ENCODE measurements at places on chromosomes 11 and 22.
A peak's percentile ranks its signal among the peaks of the same experiment; 100 is the strongest.

- no peak for DNase-seq
Observed at GRCh38 chr11:96122601-96123074, 198.7 kb upstream of the MTMR2 start.

- peak; percentile 56 for DNase-seq
Observed at GRCh38 chr11:30960387-30960992, 374.3 kb upstream of the MPPED2 start.

DNA sequence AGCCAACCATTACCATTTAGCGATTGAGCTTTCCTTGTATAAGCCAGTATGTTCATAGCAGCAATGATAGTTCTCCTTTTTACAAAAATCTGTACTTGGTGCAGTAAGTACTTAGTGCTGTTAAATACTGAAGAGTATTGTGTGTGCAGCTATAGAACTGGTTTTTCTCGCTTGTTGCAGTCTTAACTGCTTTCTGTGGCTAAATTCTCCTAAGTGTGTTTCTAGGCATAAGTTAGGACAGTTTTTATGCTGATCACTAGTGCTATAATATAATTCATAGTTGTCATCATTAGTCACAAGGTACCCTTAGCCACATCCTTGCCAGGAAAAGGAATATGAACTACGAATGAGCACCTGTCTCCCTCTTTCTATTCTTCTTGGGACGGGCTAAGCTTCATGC is 107.7 kb downstream of the GRAMD1B start:
- DNase-seq: no peak

DNA sequence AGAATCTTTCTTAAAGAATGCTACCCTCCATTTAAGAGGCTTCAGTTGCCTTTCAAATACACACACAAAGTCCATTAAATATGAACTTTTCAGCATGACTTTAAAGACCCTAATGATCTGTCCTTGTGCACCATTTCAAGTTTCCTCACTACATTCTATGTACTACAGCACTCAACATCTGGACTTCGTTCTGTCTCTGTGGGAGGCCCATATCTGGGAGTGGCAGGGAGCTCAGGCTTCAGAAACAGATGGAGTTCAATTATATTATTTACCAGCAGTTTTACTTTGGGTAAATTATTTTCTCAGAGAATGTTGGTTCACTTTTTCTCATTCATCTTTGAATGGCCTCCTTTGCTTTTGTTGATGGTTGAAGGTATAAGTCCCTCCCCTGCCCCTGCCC is 67.4 kb downstream of the ANO3 start:
- DNase-seq: peak; percentile 10

DNA sequence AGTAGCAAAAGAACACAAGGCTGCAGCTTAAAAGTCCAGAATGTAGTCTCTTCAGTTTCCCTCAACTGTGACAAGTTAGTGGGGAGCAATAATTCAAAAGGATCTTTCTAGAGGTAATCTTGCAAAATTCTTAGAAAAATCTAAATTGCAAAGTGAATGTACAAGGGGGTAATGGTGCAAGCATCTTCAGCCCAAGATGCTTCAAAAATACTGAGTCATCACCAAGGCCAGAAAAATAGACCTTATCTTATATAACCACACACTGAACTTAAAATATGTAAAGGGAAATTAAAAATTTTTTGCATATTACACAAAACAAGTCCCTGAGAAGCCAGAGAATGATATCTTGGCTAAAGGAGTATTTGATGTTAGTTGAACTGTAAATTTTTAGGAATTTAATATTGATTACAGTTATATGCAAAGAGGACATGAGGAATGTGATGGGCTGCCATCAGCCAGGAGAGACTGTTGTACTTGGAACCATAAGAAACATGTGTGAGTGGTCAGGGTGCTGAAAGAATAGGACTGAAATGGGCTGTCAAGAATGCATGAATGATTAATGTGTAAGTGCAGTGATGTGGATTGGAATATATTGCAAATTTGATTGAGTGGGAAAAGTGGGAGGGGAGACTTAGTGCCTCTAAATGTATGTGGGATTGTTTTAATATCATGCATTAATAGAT is 85.7 kb upstream of the LIN7C start:
- DNase-seq: no peak

DNA sequence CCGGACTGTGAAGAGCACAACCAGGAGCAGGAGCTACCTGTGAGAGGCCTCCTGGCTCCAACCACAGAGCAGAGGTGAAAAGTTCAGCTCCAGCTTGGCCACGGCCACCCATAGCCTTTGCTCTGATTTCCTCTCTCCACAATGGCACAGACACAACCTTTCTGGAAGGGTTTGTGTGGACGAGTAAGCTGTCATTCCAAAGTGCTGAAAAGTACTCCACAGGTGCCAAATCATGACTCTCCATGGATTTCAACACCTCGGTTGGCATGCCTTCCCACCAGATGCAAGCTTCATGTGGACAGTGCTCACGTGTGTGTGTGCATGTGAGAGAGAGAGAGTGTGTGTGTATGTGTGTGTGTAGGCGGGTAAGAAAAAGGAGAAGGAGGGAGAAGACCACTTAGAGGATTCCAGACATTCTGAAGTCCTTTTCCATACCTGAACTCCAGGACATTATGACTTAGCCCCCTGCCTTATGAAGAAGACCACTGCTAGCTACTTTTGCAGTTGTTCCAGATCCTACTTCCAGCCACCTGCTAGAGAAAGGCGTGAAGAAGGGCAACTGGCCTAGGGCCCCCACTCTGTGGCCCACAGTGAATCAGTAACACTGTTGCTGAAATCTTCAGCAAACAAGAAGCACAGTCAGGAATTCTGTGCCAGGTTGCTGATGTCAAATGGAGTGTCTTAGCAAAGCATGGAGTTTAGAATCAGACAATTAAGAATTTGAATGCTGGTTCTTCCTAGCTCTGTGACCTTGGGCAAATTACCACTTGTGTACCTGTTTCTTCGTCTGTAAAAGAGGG is 13.9 kb upstream of the NAV2 start:
- DNase-seq: peak; percentile 95

DNA sequence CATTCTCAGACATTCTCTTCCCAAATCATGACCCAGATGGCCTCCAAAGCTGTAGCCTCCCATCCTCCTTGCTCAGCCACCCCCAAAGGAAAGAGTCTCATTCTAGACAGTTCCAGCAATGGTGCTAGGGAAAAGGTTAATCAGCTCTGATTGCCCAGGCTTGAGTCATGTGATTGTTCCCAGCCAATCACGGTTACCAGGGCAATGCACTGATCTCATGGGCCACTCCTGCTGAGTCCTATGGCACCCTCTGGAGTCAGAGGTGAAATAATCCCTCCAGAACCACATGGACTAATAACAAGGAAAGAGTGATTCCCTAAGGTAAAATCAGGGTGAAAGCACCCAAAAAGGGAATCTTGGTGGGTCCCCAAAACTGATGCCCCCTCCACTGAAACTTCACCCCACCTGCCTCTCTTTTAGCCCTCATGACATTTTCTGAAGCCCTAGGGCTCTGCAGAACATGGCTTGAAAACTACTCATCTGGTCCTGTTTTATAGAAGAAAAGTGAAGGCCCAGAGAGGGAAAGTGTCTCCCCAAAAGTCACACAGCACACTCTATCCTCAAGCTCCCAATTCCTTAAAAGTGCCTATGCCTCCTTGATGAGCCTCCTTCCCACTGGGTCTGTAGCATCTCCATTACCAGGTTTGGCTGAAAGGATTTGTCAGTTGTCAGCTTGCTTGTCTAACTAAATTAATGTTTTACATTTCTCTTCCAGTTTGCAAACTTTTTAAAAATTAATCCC is 203.7 kb downstream of the MN1 start:
- peak; percentile 54 for DNase-seq

- no peak for DNase-seq
Observed at GRCh38 chr11:103325686-103326069, 216.5 kb downstream of the DYNC2H1 start.

- no peak for DNase-seq
Observed at GRCh38 chr22:50628543-50629134, 687 bp upstream of the ARSA start.

GRCh38 chr22:47090591-47091245 is 328.3 kb downstream of the TBC1D22A start:
- DNase-seq: peak; percentile 38

DNA sequence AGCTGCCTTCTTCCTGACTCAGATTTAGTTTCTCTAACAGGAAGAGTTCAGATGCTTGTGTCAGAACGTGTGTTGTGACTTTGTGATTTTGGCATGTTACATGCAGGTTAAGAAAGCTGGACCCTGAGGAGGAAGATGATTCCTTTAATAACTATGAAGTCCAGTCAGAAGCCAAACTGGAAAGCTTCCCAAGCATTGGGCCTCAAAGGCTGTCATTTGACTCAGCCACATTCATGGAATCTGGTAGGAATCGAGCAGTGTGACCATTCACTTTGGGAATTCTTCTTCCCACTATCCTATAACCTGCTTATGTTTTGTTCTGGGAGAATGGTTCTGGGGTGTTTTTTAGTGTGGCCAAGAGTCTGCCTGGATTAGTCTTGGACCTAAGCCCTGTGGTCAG is 48.0 kb downstream of the CABIN1 start:
- peak; percentile 99 for DNase-seq

All from fibroblast of mammary gland (primary cell).